Activated CD8-positive, alpha-beta memory T cell treated with anti-CD3 and anti-CD28 coated beads for 48 hours (primary cell): ENCODE measurements at places on chromosomes 2 and 18.

DNA sequence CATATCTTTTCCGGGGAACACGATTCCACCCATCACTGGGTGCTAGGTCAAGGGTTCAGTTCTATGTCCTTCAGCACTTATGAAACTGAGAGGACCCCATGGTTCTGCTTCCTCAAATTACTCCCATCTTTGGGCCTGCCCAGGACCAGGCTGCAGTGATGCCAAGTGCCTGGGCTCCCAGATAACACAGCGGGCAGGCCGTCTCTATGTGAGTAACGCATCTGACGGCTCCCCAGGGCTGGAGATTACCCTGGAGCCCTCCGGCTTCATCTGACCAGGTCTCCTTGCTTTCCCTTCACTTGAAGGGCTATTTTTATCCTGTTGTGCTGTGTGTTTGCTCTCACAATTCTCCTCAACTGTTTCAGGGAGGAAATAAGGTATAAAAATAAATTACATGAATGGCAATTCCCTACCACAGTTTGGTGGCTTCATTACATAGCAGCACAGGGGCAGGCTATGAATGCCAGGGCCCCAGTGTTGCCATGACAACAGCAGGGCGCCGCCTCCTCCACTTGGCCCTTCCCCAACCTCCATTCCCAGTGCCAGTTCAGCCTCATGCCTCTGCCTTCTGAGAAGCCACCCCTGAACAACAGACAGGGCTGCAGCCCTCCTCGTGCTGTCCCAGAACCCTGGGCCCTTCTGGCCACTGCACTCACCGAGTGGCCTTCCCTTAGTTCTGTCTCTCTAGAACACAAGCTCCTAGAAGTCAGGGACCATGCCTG lies 25.4 kb upstream of the TMEM131 start:
- no peak for DNase-seq

DNA sequence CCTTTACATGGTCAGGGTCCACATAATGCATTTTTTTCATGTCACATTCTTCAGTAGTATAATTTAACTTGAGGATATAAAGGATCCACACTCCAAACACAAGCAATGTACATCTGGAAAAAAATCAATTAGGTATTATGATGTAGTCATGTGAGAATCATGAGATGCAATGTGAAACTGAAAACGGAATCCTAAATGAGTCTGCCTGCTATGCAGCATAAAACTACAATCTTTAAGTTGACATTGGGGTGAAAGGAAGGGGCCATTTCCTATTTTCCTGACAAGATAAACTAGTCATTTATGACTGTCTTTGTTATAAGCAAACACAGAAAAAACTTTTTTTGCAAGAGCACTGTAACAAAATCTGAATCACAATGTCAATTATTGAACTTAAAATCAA lies 27.6 kb downstream of the ST3GAL5 start:
- no peak for DNase-seq

DNA sequence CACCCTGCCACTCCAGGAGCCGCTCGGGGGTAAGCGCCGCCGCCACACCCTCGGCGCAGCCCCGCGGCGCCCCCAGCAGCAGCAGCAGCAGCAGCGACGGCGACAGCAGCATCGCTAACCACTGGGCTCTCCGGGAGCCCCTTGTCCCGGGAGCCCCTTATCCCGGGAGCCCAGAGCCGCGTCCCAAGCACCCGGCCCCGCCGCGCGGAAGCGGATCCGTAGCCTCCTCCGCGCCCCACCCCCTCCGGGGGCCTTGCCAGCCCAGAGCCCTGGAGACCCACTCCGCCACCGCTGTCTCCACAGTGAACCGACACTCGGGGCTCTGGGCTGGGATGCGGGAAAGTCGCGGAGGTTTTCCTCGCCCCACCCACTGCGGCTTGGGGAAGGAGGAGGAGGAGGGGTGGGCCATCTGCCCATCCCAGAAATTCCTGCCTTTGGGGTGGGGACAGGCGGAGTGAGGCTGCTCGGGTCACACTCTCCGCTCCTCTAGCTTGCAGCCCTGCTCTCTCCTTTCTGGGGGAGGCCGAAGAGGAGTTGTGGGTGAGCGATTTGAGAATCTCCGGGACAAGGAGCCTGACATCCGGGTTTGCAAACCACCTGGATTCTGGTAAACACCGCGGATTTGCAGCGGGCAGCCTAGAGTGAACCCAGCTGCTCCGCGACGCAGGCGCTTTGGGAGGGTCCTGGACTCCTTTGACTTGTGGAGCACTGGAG lies at the start of gene PLA2R1:
Gene PLA2R1 (minus strand): TSS at position 324 of the 714 bp plus-strand sequence. CDS start 212 bp downstream, at position 112.
- DNase-seq, result no peak

- DNase-seq, result no peak
Observed at GRCh38 chr2:236662231-236663185, 92.9 kb downstream of the ACKR3 start.

DNA sequence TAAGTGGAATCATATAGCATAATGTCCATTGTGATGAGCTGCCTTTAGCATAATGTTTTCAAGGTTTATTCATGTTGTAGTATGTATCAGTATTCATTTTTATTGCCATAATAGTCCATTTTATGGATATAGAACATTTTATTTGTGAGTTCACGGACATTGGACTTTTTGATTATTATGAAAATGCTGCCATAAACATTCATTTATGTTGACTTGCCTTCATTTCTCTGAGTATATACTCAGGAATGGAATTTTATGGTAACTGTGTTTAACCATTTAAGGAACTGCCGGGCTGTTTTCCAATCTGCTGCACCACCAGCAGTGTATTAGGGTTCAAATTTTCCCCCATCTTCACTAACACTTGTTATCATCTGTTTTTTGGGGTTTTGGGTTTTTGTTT lies 12.2 kb downstream of the CREB1 start:
- no peak for DNase-seq

GRCh38 chr2:157307021-157307420 lies 18.6 kb downstream of the ERMN start:
- DNase-seq, result no peak

GRCh38 chr18:63025251-63026090 lies 294.1 kb downstream of the BCL2 start:
- DNase-seq, result no peak

GRCh38 chr18:12460874-12461273 lies 53.1 kb downstream of the PRELID3A start:
- DNase-seq, result no peak

DNA sequence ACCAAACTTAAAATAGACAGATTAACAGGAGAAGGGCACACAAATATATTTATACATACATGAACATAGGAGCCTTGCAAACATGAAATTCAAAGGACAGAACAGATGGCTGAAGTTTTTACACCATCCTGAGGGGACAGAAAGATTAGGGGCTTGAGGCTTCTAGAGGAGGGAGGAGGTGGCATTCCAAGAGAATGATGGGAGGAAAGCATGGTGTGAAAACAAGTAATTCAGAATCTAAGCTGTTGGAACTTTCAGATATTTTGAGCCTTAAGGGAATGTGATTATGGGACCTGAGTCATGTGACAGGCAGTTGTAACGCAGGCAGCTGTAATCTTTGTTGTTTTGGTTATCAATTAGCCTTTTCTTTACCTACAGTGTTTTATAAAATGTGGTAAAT lies 225.2 kb upstream of the SPOPL start:
- no peak for DNase-seq
